ENCODE measurements at places on chromosomes 6 and 20.

DNA sequence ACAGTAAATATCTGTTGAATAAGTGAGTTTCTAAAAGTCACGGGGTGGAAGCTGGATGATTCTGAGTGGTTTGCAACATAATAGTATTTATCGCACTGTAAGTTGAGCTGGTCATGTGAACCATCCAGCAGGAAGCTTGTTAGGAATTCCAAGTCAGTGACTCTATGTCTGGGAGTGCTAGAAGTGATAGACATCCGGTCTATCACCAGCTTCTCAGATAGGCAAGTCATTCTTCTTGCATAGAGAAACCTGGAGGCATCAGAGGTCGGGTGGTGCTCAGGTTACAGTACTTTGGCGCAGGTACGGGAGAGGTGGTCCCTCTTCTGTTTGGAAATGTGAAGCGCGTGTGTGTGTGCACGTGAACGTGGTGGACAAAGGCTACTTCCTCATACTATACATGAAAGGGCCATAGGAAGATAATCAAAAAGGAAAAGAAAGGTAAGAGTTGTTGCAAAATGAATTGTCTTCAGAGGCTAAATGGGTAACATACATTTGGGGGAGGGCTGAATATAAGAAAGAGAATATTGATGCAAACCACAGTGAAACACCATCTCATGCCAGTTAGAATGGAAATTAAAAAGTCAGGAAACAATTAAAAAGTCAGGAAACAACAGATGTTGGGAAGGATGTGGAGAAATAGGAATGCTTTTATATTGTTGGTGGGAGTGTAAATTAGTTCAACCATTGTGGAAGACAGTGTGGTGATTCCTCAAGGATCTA is 299.3 kb upstream of the ZFP64 start:
- no peak for DNase-seq

GRCh38 chr6:162715601-162716000 is 12.0 kb downstream of the PRKN start:
- DNase-seq, result no peak

- no peak for DNase-seq
Measured at GRCh38 chr6:30615958-30616810, 859 bp downstream of the PPP1R10 start.

- DNase-seq, result no peak
Measured at GRCh38 chr6:154479771-154480639, 30.5 kb downstream of the CNKSR3 start.
